ENCODE measurements at places on chromosomes 3 and 15.

DNA sequence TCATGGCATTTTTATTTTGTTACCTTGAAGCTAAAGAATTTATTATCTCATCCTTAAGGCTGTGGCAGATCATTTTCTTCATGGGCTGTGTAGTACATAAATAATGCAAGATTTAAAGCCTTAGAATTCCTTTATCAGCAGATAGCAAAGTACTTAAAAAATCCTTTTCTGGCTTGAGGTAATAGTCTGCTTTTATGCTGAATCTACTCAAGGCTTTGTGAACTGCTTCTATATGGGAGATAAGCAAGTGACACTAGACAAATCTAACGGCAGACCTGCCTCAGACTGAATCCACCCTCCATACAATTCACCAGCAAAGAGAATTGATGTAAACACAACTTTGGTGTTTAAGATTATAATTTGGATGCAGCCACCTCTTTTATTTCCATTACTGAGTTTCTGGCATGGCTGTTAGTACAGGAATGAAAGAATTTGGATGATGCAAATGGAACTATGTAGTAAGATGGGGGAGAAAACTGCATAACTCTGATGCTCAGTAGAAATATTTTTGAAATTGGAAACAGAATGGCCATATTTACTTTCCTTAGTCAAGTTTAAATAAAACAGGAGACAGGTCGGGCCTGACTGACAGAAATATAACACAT is 1121.5 kb downstream of the NAALADL2 start:
- DNase-seq = no peak

DNA sequence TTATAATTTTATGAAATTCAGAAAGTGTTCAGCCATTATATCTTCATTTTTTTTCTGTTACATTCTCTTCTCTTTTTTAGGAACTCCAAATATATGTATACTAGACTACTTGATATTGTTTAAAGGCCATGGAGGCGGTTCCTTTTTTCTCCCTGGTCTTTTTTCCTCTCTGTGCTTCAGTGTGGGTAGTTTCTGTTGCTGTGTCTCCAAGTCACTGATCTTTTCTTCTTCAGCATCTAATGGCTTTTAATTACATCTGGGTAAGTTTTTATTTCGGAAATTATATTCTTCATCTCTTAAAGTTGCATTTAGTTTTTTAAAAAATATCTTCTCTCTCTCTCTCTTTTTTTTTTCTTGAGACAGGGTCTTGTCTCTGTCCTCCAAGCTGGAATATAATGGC is 8.9 kb downstream of the PIGX start:
- no peak for DNase-seq

DNA sequence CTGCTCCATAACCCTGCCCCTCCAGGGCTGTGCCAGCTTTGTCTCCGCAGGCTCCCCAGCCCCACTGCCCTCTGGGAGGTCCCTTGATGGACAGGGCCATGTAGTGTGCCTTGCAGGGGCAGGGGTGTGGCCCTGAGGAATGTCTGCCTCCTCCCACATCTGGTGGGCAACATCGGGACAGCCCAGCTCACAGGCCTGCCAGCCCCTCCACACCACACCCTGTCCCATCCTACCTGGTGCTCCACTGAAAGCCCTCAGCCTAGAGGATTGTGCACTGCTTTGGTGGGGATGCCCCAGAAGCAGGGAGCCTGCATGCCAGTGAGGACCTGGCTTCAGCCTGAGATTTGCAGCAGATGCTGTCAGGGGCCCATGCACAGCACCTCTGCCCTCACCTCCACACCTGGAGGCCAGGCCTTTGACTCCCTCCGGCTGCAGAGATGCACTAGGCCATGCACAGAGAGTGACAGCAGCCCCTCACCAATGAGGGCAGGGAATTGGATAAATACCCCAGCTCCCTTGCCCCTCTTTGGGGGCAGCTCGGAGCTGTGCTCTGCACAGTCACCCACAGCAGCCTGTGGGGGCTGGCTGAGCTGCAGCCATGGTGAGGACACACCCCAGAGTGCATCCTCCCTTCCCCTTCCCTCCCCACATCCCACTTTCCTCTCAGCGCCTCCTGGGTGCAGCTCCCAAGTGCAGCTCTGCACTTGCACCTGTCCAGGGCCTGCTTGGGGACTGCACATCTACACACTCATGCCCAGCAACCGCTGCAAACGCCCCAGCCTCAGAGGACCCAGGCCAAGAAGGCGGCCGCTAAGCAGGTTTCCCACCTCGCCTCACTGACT is 2.7 kb downstream of the C3orf22 start:
- no peak for DNase-seq

DNA sequence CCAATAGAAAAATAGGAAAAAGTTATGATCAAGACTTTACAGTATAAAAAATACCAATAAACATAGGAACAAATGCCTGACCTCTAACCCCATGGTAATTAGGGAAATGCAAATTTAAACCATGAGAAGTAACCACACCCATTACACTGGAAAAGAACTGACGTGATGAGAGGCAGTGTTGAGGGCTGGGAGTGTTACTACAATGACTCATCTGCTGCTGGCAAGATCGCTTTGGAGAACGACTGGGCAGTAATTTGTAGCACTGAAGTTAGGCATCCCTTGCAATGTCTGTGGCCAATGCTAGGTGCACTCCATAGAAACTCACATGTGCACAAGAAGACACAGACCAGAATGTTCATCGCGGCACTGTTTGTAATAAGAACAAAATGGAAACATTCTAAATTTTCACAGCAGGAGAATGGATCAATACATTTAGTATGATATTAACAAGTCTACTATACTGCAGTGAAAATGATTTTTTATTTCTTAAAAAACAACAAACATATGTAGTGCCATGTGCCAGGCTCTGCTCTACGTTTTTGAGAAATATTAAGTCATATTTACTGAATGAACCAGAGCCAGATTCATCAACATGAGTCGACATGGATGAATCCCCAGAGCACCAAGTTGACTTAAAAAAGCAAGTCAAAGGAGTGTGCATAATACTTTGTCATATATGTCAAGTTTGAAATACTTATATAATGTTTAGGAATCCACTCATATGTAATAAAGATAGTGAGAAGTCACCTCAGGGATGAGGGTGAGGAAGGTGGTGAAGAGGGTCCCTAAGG is 37.6 kb upstream of the EPHB3 start:
- no peak for DNase-seq

GRCh38 chr3:53820084-53820483 is 26.1 kb downstream of the CHDH start:
- no peak for DNase-seq

GRCh38 chr3:50396502-50396901 is 37.2 kb upstream of the TMEM115 start:
- no peak for DNase-seq

- no peak for DNase-seq
Observed at GRCh38 chr3:70716832-70717231, 404.4 kb upstream of the MDFIC2 start.

Data from stimulated activated CD4-positive, alpha-beta T cell treated with anti-CD3 and anti-CD28 coated beads, Interleukin-1b, Interleukin-23, amount 100 ng/mL, for 1 hour (primary cell).